Stimulated activated CD8-positive, alpha-beta memory T cell treated with anti-CD3 and anti-CD28 coated beads, Interleukin-4, amount 100 ng/mL, for 1 hour (primary cell): ENCODE measurements at places on chromosomes 12 and 14.

DNA sequence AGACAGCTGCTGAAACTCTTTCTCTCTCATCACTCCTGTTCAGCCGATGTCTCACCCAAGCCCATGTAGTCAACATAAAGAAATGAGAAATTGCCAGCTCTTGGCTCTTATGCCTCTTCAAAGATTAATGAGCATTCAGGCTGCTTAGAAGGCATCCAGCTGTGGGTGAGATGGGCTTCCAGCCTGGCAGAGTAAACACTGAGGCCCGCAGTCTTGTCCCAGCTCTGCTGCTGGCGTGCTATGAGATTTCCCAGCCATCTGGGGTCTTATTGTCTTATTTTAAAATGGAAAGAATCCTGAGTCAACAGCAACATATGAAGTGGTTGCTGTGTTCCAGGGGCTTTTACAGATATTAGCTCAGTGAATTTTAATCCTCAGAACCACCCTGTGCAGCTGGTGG is 12.6 kb downstream of the RXYLT1 start:
- DNase-seq, result no peak

DNA sequence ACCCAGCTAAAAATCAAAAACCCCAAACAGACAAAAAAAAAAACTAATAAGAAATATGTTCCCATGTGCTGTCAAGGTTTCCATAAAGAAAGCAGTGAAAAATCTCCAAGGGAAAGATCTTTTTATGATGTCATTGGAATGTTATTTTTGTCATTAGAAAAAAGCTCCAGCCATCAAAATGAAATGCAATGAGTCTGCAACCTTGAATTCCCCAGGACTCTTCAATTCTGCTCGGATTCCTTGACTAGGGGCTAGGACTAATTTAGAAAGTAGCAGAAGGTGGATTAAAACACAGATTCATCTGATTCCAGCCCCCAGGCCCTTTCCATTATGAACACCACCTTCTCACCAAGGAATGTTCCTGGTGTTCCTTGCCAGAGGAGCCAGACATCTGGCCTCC is 6.0 kb upstream of the PCNX1 start:
- no peak for DNase-seq

GRCh38 chr12:88876857-88877256 is 296.6 kb upstream of the KITLG start:
- DNase-seq, result no peak

GRCh38 chr14:76656592-76656991 is 104.7 kb upstream of the VASH1 start:
- no peak for DNase-seq

- DNase-seq, result no peak
These were observed 274.7 kb downstream of the TTC6 start for GRCh38 chr14:37870170-37870569.

GRCh38 chr14:104993808-104994591 is 8.4 kb downstream of the CLBA1 start:
- no peak for DNase-seq

GRCh38 chr12:64696080-64696741 is 63.0 kb downstream of the GNS start:
- no peak for DNase-seq

- DNase-seq, result no peak
These were observed 1.2 kb downstream of the TMEM120B start for GRCh38 chr12:121713793-121714192.
